ENCODE measurements at places on chromosomes 13 and 19.
A peak's percentile ranks its signal among the peaks of the same experiment; 100 is the strongest.

DNA sequence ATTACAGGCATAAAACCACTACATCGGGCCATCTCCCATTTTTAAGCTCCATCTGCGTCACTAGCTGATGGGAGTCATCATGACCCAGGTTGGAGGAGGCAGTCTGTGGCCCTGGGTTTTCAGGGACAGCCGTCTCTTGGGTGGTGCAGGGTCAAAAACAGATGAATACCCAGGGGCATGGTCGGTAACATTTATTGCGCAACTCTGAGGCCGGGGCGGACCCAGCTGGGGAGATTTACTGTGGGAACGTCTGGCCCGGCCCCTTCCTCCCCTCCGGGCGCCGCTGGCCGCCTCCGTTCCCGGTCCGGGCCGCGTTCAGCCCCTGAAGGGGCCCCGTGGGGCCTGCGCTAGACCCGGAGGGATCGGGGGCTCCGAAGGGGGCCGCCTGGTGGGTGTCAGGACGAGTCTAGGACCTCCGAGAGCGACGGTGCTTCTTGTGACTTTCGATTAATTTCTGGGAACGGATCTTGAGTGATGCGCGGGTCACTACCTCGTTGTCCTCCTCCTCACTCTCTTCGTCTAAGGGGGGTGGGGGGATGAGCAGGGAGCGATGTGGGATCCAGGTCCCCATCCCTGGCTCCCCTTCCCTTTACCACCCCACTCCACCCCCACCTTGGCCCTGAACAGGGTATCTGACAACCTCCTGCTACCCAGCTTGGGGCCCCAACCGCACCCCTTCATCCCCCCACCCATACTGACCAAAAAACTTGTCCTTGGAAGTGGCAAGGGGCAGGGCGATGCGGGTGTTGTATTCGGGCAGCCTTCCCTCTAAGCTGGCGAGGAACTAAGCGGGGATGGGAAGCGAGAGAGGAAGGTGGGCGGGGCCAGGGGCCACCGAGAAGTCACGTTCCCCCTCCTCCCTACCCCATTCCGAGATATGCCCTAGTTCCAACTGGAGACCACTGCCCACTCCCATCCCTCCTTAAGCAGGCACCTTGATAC lies 1.6 kb upstream of the RGL3 start:
- no peak for DNase-seq

DNA sequence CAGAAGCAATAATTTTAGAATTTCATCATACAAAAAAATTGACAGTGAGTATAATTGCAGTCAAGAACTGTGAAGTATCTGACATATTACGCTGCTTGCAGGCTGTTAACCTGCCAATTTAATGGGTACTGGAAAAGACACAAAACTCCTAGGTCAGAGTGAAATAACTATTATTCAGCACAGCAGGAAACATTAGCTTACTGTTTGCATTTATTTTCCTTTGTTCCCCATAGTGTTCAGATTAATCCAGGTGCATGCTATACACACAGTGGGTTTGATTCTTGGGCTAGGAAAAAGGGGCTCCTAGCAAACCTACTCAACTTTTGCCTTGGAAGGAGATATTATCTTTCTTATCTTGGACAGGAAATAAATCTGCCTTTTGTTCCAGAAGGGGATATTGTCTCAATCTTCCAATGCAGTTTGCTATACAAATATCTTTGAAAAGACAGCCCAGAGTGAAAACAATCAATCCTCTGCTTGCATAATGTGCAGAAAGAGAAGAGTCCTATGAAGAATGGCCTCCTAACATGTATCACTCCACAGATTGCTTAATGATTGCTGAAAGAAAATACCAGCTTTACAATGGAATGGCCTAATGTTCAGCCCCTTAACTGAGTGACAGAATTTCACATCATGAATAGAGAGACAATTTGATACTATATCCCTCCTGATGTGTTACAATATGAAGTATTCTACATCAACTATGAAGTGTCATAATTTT lies 443.4 kb downstream of the TBC1D4 start:
- no peak for DNase-seq

DNA sequence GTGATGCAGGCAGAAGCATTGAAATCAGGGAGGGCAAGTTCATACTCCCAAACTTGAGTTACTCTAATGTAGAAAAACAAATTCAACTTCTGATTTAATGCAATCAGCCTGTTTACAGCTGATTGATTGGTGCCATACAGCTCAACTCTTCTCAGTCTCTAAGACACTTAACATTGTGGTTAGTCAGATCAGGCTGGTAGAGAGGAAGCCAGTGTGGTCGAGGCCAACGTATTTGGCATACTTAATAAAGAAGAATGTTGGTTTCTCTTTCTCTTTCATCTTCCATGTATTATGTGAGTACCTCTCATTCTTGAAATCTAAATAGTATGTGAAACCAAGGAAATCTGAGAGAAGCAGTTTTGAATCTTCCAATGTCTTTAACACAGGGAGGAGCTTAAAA lies 255.0 kb upstream of the SLITRK1 start:
- no peak for DNase-seq

- peak; percentile 83 for DNase-seq
Measured at GRCh38 chr13:34430294-34430693, 511.8 kb upstream of the NBEA start.

- no peak for DNase-seq
Measured at GRCh38 chr13:51244637-51245405, 22.6 kb downstream of the FAM124A start.

DNA sequence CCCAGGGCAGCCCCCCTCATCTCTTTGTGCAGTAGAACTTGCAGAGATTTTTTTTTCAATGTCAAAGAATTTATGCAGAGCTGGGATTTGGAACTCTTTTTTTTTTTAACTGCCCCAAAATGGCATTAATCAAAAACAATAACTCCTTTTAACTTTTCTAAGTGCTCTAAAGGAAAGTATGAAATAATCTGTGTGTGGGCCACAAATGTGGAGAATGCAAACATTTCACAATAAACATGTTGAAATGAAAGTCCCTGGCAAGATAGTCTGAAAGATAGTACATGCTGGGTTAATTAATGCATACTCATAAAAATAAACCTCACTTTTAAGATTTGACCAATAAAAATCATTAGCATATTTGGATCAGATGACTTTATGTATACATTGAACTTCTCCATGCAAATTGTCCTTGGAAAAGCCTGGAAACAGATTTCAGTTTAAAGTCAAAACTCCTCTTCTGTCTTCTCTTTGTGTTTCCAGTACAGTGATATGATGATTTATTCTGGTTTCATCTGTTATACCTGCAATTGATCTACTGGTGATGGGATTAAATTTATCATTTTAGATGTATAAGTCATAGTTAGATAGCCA lies 30.5 kb upstream of the ZNF536 start:
- DNase-seq: no peak

DNA sequence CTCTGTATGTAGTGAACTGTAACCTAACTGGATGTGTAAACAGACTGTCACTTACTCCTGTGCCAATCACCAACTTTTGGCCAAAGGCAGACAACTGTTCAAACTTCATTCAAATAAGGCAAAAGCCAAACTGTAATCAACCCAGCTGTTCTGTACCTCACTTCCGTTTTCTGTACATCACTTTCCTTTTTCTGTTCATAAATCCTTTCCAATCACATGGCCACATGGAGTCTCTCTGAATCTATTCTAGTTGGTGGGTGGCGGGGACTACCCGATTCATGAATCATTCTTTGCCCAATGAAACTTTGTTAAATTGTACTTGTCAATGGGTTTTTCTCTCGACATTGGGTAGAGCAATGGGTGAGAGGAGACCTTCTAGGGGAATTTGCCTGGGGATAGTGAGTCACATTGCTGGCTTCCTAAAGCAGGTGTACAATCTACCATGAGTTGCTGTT lies 178.3 kb upstream of the RFC3 start:
- DNase-seq: peak; percentile 16

DNA sequence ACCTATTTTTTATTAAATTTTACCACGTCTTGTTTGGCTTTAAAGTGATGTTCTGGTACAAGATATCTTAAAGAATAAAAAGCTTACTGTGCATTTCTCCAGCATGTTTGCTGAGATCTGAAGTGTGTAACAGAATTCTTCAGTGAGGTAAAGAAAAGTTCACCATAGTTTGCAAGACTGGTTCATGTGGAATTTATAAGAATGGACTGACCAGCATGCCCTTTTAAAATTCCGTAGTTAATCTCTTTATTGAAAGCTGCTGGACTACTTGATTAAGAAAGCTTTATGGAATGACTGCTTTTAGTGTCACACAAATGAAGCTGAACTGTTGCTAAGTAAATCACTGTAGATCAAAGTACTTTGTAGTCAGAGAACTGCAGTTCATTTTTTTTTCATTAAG lies 119.2 kb downstream of the GPC6 start:
- no peak for DNase-seq

- DNase-seq: no peak
Measured at GRCh38 chr19:15869873-15870272, 28.0 kb downstream of the CYP4F2 start.

GRCh38 chr13:50200988-50201387 lies 185.7 kb downstream of the KCNRG start:
- no peak for DNase-seq

GRCh38 chr13:73481886-73482445 lies 423.2 kb downstream of the KLF5 start:
- DNase-seq: no peak

DNA sequence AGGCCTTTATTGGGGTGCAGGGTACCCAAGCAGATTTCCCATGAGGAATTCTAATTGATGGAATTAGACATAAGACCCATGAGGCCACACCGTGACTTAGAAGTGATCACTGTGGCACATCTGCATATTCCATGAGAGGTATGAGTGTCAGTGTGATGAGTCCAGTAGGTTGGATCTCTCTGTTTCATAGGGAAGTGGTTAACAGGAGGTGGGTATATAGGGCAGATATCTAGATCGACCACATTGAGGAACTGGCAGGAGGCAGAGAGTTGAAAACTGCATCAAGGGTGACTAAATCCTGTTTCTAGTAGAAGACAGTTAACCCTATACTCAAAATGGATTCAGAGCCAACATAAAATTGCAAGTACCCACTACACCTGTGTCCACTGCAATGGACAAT lies 68.6 kb upstream of the MIR17HG start:
- DNase-seq: no peak

- peak; percentile 84 for DNase-seq
Measured at GRCh38 chr19:40465025-40465556, 454 bp downstream of the BLVRB start.

DNA sequence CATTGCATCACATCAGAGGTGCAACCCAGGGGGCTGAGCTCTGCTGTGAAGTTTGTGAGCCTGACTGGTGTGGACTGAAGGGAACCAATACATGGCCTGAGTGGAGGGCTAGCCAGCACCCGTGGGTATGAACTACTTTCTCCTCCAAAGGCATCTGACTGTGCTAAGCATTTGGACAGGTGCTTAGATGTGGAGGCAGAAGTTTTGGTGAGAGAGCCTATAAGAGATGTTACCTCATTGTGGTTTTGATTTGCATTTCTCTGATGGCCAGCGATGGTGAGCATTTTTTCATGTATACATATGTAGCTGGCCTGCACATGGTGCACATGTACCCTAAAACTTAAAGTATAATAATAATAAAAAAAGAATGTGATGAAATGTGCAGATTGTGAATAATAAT lies 46.9 kb downstream of the TEX29 start:
- no peak for DNase-seq

DNA sequence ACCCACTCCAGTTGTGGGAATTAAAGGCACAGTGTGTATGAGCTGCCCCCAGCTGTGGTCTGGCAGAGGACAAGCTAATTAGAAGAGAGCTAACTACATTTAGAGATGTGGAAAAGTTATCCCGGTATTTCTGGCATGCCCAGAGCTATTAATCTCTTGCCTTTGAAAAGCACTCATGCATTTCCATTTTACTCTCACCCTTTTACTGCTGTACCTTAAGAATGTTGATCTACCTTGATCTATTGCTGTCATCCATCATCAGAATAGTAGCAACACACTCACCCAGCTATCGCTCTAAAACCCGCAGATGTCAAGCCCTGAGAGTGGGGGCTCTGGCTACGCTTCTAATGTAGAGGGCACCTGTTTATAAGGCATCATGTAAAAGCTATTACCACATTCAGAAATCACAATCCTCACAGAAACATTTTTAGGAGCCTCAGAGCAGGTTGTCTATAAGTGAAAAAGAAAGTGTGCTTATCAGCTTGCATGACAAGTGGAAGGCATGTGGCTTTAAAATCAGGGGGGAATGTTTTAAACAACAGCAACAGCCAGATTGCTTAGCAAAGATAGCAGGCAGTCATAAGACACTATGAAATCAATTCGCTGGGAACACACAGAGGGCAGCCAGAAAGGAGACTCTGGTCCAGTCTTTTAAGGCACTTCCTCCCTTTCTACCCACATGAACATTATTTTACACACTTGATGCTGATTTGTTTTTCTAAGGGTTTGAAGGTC lies 224.2 kb upstream of the IRS2 start:
- DNase-seq: no peak

- no peak for DNase-seq
Measured at GRCh38 chr13:24916464-24916863, 152.5 kb downstream of the RNF17 start.

DNA sequence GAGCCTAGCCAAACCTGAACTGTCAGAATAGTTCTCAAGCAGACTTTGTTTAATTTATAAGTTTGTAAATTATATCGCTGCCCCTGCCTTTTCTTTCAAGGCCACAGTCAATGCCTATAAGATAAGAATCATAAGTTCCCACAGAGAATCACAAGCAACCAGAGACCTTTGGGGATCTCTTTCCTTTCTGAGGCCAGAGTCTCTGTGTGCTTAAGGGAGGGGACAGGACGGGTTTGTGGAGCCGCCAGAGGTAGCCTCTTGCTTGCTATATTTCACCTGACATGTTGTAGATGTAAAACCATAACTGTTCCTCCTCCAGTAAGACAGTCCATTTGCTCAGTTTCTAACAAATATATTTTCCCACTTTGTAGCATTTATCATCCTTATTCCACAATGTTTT lies 458.8 kb downstream of the RFC3 start:
- DNase-seq: no peak

DNA sequence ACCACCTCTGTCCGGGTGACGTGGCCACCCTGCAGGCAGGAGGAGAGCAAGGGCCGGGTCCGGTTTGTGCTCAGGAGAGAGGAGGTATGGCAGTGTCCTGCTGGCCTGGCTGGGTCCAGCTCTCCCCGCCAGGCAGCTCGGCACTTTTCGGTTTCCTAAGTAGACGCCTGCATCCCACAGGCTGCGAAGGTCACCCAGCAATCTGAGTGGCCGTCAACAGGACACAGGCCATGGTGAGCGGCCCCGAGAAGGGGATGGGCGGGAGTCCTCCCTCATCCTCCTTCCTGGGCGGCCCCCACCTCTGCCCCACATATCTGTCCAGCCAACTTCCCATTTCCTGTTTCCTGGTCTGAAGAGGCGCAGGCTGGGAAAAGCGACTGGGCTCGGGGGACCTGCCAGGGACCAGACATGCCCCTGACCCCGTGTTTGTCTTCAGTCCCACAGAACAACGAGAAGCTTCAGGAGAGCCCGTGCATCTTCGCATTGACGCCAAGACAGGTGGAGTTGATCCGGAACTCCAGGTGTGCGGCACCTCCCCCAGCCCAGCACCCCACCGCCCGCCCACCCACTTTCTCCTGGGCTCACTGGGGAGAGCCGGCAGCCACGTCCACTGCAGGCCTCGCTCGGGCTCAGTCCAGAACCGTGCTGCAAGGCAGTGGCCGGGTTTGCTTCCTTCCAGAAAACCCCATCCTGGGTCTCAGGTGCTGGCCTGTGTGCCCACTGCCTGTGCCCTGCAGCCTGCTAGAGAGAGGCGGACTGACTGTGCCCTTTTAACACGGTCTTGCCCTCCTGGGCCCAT lies 16.3 kb downstream of the PIAS4 start:
- DNase-seq: no peak

- DNase-seq: no peak
Measured at GRCh38 chr13:112137144-112137543, 70.2 kb downstream of the SOX1 start.
